CD4-positive, CD25-positive, alpha-beta regulatory T cell (primary cell): ENCODE measurements at places on chromosomes 7 and 10. TPM values are rescaled to one million over a fixed set of nuclear protein-coding genes. Genes with fewer than 3 reads are reported as not detected.

Gene MRLN
- total RNA-seq, result not detected

Gene SLC26A5
- not detected for total RNA-seq

Gene BEND7
- 0.35 TPM for total RNA-seq

Gene TEX36
- total RNA-seq, result not detected

Gene TCAF1
- total RNA-seq, result 9.6 TPM

Gene TWNK
- 3.4 TPM for total RNA-seq

Gene CRTAC1
- not detected for total RNA-seq

Gene ESYT2
- total RNA-seq, result 115 TPM

Gene MICU1
- 26.5 TPM for total RNA-seq

Gene SOSTDC1
- not detected for total RNA-seq

Gene PTPN12
- 15.8 TPM for total RNA-seq

Gene TM9SF3
- total RNA-seq, result 82.8 TPM

Gene HSPA14
- total RNA-seq, result 22.6 TPM

Gene ZMYND11
- total RNA-seq, result 44.2 TPM

Gene ARHGEF5
- total RNA-seq, result 10.5 TPM

Gene ELMO1
- 162 TPM for total RNA-seq

Gene GNG11
- 3.1 TPM for total RNA-seq

Gene ALDH18A1
- total RNA-seq, result 27.1 TPM

Gene AKR1C1
- total RNA-seq, result 1.4 TPM

Gene CLRN3
- total RNA-seq, result not detected

Gene CYP2C19
- not detected for total RNA-seq

Gene PCLO
- not detected for total RNA-seq
